GM23248 (cell line): ENCODE measurements at places on chromosomes 7 and 10. TPM values are rescaled to one million over a fixed set of nuclear protein-coding genes. Genes with fewer than 3 reads are reported as not detected.

The TYW1 gene
- 11.1 and 62.0 TPM in 2 replicates for total RNA-seq

The PHKG1 gene
- 0.32 and 1.3 TPM in 2 replicates for total RNA-seq

The OR6V1 gene
- total RNA-seq, result not detected in 2 replicates

DNA sequence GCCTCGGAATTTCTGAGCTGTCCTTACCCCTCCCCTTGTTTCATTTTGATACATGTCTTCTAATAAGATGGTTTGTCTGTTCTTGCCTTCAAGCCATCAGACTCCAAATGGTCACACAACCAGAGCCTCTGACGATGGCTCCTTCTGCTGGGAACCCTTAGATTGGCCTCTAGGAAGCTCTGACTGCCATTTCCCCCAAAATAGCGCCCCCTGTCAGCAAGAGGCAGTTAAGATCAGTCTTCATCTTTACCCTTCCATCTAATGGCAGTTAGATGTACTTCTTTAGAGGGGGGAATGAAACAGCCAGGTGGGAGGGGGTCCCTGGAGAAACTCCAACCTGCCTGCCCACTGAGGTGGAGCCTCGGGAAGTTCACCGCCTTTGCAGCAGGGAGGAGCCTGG, 85.8 kb upstream of the GPR22 start:
- DNase-seq, result no peak

The NOD1 gene
- 8.6 and 11.1 TPM in 2 replicates for total RNA-seq

DNA sequence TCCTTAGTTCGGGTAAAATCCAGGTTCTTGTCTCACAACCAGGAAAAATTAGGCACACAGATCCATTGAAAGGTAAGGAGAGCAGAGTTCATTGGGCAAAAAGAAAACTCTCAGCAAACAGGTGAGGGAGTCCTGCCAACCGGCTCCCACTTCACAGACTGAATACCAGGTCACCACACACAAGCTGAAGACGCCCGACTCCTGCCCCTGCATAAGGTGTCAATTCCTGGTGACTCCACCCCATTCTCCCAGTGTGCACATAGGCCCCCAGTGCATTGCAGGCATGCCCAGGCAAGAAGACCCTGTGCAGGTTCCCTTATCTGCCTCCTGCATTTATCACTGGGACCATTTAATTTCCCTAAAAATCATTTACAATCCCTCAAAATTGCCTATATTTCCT, 354.6 kb downstream of the LRRTM3 start:
- DNase-seq, result no peak
